ENCODE measurements at places on chromosomes 7 and 10. TPM values are rescaled to one million over a fixed set of nuclear protein-coding genes. Genes with fewer than 3 reads are reported as not detected.

- no peak for DNase-seq
These were observed 70.0 kb upstream of the SFMBT2 start for GRCh38 chr10:7480742-7481367.

- DNase-seq, result peak; percentile 97
These were observed 51.0 kb upstream of the NKX6-2 start for GRCh38 chr10:132836832-132837540.

DNA sequence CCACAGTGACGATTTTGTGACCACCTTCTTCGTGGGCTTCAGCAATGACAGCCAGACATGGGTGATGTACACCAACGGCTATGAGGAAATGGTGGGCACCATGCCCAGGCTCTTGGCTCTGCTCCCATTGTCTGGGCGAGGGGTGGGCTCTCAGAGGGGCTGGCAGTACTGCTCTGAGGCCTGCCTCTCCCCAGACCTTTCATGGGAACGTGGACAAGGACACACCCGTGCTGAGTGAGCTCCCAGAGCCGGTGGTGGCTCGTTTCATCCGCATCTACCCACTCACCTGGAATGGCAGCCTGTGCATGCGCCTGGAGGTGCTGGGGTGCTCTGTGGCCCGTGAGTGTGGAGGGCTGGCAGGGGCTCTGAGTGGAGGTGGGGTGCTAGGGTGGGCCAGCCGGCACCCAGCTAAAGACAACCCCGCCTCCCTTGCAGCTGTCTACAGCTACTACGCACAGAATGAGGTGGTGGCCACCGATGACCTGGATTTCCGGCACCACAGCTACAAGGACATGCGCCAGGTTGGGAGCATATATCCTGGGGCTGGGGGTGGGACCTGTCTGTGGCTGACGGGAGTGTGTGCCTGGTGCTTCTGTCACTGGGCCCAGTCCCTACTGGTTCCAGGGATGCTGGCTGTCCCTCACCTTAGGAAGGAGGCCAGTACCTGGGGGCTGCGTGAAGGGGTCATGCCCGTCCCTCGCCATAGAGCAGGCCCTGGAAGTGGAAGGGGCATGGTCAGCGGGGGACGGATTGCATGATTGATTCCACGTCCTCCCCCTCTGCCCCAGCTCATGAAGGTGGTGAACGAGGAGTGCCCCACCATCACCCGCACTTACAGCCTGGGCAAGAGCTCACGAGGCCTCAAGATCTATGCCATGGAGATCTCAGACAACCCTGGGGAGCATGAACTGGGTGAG, 6.8 kb downstream of the AEBP1 start:
- peak; percentile 86 for DNase-seq

DNA sequence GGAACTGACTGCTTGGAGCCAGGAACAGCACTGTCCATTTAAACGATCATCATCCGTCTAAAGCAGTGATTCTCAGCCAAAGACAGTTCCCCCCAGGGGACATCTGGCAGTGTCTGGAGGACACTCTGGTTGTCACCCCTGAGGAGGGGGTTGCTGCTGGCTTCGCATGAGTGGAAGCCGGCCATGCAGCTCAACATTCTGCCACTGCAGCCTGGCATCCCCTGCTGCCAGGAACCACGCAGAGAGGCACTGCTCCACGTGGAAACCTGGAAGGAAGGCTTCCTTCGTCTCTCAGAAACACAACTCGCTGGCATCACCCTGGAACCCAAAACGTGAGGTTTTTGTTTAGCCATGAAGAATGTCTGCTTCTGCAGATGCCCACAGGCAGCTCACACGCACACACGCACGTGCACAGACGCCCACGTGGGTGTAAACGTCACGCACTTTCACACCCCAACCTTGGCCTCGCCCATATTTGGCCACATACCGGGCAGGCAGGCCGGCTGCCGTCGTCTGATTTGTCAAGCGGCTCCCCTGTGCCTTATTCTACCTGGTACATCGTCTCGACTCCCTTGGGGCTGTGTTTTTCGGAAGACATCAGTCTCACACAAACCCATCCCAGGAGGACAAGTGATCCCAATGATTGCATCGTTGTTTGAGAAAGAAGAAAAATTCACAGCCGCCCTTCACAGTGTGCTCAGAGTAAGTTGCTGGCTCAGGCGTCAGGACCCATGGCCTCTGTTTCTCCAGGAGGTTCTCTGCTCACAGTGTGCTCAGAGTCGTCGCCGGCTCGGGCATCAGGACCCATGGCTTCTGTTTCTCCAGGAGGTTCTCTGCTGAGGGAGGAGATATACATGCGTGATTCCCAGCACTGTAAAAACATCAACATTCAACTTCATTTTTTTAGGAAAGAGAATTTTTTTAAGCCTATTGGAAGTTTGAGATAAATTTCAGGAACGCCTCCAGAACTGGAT, 127.2 kb upstream of the PPP2R2D start:
- DNase-seq, result no peak

- no peak for DNase-seq
These were observed 217.9 kb upstream of the ZMIZ1 start for GRCh38 chr10:78850644-78851435.

GRCh38 chr7:111229916-111230315, 139.0 kb downstream of the LRRN3 start:
- no peak for DNase-seq

- no peak for DNase-seq
These were observed 175.9 kb upstream of the TAC1 start for GRCh38 chr7:97555857-97556421.

GRCh38 chr7:140055833-140056232, 6.9 kb downstream of the PARP12 start:
- DNase-seq, result no peak

GRCh38 chr10:110162741-110163145, 44.7 kb upstream of the MXI1 start:
- DNase-seq, result no peak

WNT16 gene
- total RNA-seq, result 0.29 TPM

GAD2 gene
- not detected for total RNA-seq

NPC1L1 gene
- not detected for total RNA-seq

ITGA8 gene
- 2.5 TPM for total RNA-seq

CYP3A5 gene
- under 0.01 TPM for total RNA-seq

HMX2 gene
- not detected for total RNA-seq

MYPN gene
- total RNA-seq, result 1.8 TPM

SEMA3D gene
- 0.72 TPM for total RNA-seq
